ENCODE measurements at places on chromosomes 6 and 20.
A peak's percentile ranks its signal among the peaks of the same experiment; 100 is the strongest.

- DNase-seq = no peak
Measured at GRCh38 chr6:41370488-41371111, 35.2 kb downstream of the NCR2 start.

GRCh38 chr20:61871160-61871559 lies 194.5 kb downstream of the TAF4 start:
- DNase-seq = no peak

GRCh38 chr6:146857980-146858347 lies 259.2 kb downstream of the ADGB start:
- no peak for DNase-seq

DNA sequence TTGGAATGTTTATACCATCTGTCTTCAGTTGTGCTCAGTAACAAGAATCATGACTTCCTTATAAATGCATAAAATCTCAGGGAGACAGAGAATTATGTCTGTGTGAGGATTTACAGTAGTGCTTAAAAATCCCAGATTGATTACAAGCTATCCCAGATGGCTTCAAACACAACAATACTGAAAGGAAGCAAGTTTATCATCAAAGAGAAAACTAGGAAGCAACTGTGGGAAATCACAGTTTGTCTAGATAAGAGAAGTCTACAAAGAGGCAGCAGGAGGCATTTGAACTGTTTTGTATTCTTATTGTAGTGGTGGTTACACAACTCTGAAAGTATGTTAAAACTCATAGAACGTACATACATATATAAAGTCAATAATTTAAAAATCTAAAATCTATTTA lies 104.4 kb upstream of the SALL4 start:
- DNase-seq = no peak

DNA sequence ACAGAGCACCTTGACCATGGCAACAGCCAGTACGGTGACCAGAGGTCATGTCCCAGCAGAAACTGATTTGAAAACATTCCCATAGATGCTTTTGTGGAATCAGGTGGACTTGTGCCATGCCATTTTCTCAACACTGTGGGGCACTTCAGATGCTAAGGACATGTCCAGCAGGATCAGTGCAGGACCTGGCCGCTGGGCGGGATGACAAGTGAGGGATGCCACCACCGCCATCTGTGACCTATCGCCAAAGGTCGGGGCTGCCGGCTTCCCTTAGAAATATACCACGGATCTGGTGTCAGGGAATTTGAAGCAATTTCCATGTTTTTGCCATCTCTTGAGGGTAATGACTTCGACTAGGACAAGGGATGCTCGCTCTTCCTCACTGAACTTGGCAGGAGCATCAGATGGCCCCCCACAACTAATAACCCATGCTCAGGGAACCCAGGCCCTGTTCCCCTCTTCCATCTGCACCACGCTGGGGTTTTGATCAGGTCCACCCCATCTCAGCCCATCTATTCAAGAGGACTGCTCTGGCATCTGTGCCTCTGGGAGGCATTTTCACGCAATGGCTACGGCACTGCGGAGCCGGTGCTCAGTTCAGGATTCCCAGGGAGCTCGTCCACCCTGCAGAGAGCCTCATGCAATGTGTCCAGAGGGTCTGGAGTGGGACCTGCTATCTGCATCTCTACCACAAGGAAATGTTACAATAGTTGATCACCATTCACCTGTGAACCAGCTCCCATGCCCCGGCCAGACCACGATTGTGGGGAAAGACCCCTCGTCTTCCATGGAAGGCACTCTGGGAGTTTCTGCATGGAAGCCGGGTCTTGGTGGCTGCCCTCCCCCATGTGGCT lies 302.6 kb downstream of the TAF4 start:
- DNase-seq = no peak

DNA sequence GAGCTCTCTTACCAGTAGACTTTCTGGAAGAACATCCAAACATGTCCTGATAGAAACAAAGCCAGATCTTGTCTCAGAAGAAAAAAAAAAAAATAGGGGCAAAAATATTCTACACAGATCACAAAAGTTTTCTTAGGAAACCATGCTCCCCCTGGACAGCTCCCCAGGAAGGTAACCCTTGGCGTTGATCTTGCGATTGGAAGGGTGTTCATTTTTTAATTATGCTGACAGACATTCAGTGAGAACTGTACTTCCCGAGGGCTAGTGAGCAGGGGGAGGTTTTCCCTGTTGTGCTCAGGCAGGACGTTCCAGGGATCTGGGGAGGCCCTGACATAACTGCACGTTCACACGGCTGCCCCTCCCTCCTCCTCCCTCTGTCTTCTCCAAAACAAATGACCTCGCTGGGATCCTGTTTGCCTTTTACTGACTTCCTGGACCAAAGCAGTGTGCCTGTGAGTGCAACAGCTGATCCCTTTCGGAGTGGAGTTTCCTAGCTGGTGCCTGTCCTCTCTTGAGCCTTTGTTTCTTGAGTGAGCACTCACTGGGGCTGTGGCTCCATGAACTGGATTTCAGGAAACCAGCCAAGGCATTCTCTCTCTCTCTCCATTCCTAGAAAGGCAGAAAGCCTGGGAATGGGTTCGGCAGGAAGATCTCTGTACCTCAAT lies 46.7 kb downstream of the MARCKS start:
- DNase-seq = no peak

DNA sequence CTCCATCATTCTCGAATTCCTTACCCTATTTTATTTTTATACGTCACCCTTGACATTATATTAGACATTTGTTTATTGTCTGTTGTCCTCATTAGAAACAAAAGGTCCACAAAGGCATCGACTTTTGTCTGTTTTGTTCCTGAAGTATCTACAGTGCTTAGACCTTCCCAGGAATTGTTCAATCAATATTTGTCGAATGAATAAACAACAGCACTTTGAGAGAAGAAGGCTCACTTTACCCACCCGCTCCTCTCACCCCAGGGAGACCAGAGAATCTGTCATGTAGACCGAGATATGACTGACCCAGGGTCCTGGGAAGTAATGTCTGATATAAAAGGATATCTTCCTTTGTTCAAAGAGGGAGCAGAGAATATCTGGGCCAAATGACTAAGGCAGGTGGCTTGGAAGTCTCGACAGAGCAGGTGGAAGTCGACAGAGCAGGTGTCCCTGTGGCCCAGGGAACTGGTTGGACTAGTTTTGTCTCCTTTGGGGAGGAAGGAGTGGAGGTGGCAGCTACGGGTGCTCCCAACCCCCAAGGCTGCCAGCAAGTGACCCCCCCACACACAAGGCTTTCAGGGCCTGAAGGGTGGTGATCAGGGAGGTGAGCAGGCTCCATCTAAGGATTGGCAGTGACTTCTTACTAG lies 14.8 kb upstream of the CHMP4B start:
- no peak for DNase-seq

- DNase-seq = no peak
Measured at GRCh38 chr6:123117145-123117908, 121.3 kb downstream of the CLVS2 start.

DNA sequence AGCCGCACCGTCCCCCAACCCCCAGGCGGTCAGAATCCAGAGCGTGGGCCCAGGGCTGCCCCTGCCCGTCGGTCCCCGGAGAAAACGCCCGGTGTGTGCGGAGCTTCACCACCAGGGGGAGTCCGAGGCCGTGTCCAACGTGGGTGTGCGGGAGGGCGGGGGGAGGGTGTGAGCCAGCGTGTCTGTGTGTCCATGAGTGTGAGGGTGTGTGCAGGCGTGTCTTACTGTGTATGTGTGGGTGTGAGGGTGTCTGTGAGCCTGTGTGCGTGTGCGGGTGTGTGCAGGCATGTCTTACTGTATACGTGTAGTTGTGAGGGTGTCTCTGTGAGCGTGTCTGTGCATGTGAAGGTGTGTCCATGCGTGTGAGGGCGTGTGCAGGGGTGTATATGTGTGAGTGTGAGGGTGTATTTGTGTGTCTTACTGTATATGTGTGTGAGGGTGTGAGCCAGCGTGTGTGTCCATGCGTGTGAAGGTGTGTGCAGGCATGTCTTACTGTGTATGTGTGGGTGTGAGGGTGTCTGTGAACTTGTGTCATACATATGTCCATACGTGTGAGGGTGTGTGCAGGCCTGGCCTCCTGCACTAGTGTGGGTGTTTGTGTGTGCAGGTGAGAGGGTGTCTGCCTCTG lies 24.6 kb upstream of the GATA5 start:
- peak; percentile 86 for DNase-seq

DNA sequence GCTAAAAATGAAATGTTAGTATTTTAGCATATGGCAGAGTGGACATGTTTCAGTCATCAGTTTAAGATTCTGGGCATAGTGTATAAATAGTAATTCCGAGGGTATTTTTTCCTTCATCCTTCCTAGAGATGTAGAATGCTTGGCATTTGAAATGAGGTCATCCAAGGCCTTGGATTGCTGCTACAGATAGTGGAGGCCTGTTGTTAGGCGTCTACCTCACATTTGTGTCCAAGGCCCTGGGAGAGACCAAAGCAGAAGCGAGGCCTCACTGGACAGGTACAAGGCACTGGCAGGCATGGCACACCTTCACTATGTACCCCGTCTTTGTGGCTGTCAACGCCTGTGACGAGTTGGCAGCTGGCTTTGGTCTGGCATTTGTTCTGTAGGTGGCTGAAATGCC lies 58.0 kb downstream of the DTD1 start:
- no peak for DNase-seq

DNA sequence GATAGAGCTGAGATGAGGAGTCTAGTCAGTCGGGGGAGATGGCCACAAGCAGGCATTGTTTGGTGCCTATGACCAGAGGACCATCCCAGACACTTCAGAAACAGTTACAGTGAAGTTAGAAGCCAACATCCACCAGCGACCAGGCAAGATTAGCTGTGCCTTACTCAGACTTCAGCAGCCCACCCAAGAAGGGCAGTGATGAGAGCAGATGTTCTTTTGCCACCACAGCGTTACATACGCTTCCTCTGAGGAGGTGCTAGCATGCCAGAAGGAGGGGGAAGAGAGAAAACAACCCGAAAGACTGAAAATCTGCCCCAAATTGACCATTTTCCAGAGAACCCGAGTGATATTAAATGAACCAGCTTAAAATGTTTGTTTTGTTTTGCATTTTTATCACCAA lies 186.8 kb downstream of the PRL start:
- no peak for DNase-seq

- no peak for DNase-seq
Measured at GRCh38 chr20:36501367-36502006, 39.8 kb upstream of the MYL9 start.

GRCh38 chr20:54368570-54368969 lies 106.8 kb upstream of the DOK5 start:
- DNase-seq = no peak

GRCh38 chr20:31823360-31824124 lies 4.4 kb downstream of the MYLK2 start:
- no peak for DNase-seq

DNA sequence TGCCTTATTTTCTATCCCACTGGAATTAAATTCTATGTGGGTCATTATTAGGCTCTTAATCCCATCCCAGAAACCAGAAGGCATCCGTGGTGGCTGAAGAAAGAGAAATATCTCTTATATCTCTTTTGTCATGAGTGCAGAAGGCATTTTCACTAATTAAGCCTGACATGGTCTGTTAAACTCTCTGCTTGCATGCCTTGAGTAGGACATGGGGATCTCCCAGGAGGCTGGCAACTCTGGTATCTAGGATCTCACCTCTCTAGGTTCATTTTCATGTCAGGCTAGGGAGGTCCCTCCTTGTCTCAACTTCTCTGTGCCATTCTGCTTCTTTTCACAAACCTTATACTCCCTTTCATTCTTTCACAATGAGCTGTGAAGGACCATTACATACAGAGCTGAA lies 25.3 kb upstream of the GPR63 start:
- no peak for DNase-seq

GRCh38 chr6:5103250-5103649 lies 18.1 kb downstream of the PPP1R3G start:
- DNase-seq = no peak

DNA sequence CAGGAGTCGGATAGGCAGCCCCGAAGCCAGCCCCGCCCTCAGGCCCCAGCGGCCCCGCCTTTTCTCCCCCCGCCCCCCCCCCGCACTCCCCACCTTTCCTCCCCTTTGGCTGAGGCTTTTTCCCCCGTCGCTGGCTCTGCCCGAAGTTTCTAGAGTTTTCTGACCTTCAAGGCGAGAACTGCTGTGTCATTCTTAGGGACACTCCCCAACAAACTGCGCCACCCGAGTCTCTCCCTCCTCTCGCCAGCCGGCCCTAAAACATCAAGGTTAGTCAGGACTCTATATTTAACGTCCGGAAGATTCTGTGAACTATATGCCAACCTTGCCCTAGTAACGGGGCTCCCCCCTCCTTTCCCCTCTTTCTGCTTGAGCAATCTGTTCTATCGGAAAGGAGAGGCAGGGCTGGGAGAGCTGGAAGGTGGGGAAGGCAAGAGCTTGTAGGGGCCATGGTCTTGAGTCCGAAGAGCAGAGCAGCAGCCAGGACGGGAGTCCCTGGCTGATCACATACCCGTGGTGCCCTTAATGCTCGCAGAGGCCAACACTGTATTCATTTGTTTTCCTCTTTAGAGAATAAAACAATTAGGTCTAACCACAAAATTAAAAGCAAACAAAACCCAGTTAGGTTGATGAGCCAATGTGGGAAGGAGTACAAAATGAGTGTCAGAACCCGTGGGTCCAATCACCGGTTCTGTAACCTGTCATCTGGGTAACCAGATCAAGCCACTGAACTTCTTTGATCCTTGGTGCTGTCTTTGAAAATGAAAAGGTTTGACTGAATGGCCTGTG lies 5.3 kb upstream of the HSPA1B start:
- no peak for DNase-seq

- no peak for DNase-seq
Measured at GRCh38 chr6:105645958-105646357, 243.1 kb upstream of the PREP start.

GRCh38 chr6:167129159-167129558 lies 6.3 kb downstream of the CCR6 start:
- DNase-seq = no peak

- DNase-seq = peak; percentile 6
Measured at GRCh38 chr6:33978412-33979150, 167.3 kb downstream of the GRM4 start.

GRCh38 chr6:34182751-34183531 lies 37.1 kb upstream of the GRM4 start:
- DNase-seq = no peak

- no peak for DNase-seq
Measured at GRCh38 chr6:56374841-56375369, 127.5 kb upstream of the COL21A1 start.

- DNase-seq = no peak
Measured at GRCh38 chr6:26600759-26601158, 4.0 kb downstream of the ABT1 start.

DNA sequence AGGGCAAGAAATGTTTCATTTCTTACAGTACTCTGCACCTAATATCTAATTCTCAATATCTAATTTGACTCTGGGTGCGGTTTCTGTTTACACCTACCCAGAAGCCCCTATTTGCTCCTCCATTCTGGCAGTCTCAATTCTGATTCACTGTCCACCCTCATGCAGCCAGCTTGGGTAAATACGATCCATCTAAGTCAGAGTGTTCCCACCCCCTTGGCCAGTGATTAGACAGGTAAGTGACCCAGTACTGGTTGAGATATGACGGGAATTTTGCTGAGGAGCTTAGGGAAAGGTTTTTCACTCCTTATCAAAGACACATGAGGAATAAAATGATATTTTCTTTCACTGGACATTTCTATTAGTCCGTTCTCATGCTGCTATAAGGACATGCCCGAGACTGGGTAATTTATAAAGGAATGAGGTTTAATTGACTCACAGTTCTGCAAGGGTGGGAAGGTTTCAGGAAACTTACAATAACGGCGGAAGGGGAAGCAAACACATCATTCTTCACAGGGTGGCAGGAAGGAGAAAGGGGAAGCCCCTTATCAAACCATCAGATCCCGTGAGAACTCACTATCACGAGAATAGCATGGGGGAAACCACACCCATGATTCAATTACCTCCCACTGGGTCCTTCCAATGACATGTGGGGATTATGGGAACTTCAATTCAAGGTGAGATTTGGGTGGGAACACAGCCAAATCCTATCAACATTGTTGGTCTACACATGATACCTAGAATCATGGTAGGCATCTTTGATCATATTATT lies 29.4 kb downstream of the GLO1 start:
- no peak for DNase-seq
